ENCODE measurements at places on chromosomes 3 and 15.

- no peak for DNase-seq
Measured at GRCh38 chr3:172607305-172608121, 84.3 kb upstream of the TNFSF10 start.

GRCh38 chr3:141729240-141729639 lies 8.9 kb upstream of the RNF7 start:
- DNase-seq, result no peak

DNA sequence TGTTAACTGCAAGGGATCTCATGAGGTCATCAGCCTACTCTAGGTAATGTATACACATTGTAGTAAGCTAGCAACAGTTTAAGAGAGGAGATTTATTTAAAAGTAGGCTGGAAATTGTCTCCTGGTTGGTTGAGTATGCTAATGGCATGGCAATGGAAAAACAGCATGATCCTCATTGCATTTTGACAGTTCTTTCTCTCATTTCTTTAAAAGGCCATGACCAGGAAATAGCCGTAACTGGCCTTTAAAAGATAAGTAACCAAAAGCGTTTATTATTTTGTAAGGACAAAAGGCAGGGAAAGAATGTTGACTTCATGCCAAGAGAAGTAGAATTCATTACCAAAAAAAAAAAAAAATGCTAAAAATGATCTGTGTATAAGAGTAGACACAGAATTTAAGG lies 310.3 kb downstream of the FGF12 start:
- DNase-seq, result no peak

- DNase-seq, result no peak
Measured at GRCh38 chr15:31013863-31014607, 22.6 kb upstream of the MTMR10 start.

GRCh38 chr3:151062611-151063010 lies 22.9 kb upstream of the MED12L start:
- no peak for DNase-seq

- no peak for DNase-seq
Measured at GRCh38 chr3:87073496-87074145, 82.7 kb upstream of the VGLL3 start.

GRCh38 chr15:63565536-63566186 lies 31.5 kb upstream of the FBXL22 start:
- DNase-seq, result no peak

GRCh38 chr15:40762919-40763800 lies 708 bp upstream of the GCHFR start:
- DNase-seq, result no peak

DNA sequence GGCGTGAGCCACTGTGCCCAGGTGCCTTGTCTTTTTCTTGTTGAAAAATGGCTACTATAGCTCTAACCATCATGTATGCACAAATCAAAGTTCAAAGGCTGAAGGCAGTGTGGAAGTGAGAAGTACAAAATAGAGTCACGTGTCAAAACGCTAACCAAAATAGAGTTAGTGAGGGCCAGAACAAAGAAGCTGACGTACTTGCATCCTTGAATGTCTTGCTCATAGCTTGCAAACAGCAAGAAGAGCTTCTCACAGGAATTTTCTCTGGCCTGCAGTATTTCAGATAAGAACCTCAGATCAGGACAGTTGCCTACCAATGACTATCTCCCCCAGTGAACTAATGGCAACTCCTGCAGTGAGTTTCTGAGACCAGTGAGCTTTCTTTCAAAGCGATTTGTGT lies 713.5 kb downstream of the GRM7 start:
- no peak for DNase-seq

- no peak for DNase-seq
Measured at GRCh38 chr3:18344306-18345014, 80.7 kb downstream of the SATB1 start.
